ENCODE measurements at places on chromosomes 11 and 22.

DNA sequence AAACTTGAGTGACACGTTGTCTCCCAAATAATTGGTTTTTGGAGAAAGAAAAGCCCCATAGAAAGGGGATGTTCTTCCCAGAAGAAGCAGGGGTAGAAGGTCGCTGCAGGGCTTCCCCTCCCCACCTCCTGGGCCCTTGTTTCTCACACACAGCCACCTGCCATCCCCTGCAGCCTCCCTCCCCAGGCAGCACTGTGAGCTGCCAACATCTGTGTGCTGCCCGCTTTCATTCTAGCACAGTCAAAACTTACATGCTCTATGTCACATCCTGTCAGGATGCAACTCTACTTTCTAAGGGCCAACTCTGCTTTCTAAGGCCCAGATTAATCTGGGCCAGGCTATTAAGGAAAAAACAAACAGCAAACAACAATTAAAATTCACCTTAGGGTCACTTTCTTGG is 309.4 kb upstream of the ZC3H12C start:
- no peak for DNase-seq

GRCh38 chr22:44024288-44024921 is at the start of gene PARVB:
PARVB (plus strand) TSS chr22:44024302; CDS start chr22:44024340, 38 bp downstream.
- DNase-seq, result no peak

DNA sequence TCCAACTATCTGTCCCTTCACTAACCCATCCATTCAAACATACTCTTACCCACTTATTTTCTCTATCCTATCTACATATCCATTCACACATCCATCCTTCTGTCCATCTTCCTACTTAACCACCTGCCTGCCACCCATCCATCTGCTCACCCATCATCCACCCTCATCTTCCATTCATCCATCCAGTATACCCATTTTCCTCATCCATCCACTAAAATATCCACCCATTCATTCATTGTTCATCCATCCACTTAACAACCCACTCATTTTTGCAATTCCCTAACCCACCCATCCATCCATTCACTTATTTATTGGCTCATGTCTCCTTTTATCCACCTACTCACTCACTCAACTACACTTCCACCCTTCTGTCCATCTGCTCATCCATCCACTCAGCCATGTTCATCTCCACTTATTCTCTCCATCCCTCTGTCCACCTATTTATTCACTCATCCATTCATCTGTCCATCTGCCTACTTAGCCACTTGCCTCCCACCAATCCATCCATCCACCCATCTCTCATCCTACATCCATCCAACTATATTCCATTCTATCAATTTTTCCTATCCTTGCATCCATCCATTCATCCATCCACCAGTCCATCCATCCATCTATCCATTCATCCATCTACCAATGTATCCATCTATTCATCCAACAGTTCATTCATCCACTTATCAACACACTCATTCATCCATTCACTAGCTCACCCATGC is 10.6 kb downstream of the LHFPL7 start:
- DNase-seq, result no peak

GRCh38 chr22:22953791-22954190 is 66.2 kb downstream of the IGLL5 start:
- no peak for DNase-seq

DNA sequence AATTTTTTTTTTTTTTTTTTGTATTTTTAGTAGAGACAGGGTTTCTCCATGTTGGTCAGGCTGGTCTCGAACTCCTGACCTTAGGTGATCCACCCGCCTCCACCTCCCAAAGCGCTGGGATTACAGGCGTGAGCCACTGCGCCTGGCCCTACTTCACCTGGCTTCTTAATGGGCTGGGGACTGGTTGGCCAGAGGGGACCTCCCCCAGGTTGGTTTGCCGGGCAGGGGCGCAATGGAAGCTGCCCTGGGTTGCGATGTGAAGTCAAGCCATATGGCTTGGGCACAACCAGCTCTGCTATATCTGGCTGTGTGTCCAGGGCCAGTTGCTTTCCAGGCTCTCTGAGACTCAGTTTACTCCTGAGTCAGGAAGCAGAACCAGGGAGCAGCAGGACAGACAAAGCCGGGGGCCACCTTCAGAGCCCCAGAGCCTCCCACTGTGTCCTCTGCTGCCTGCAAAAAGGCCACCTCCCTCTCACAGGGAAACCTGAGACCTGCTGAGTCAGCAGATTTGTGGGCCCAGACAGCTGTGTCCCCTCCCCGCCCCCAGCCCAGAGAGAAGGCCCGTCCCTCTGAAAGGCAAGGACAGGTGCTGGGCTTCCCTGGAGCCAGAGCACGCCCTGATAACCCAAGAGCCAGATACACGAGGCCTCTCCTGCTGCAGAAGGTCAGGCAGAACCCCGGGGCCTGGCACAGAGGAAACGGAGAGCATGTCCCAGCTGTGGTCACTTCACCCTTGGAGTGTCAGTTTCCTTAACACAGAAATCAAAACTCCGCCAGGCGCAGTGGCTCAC is 29.2 kb upstream of the DAGLA start:
- DNase-seq, result no peak

- no peak for DNase-seq
These were observed 4.2 kb downstream of the GRAMD1B start for GRCh38 chr11:123434262-123434661.

DNA sequence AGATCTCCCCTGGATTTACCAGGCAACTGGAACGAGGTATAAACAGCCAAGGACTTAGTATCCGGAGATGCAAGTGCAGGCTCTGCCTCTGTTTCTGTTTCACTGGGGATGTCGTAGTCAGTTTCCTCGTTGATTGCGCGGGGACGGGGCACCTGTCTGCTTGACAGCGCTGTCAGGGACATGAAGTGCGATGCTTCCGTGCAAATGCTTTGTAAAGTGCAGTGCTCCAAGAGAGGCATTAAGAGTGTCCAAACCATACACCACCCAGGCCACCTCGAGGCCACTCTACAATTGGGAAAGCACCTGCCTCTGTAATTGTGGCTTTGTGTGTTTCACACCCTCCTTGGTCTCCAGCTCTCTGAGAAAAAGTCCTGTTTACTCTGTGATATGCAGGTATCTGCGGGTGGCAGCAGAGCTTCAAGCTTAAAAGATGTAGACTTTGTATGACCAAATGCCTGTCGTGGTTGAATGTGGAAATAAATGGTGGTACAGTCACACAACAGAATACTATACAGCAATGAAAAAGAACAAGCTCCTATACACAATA is 18.6 kb upstream of the CD5 start:
- no peak for DNase-seq

- no peak for DNase-seq
These were observed 47.6 kb upstream of the EED start for GRCh38 chr11:86196913-86197312.

- DNase-seq, result no peak
These were observed 93.9 kb downstream of the BUD13 start for GRCh38 chr11:116678887-116679286.

DNA sequence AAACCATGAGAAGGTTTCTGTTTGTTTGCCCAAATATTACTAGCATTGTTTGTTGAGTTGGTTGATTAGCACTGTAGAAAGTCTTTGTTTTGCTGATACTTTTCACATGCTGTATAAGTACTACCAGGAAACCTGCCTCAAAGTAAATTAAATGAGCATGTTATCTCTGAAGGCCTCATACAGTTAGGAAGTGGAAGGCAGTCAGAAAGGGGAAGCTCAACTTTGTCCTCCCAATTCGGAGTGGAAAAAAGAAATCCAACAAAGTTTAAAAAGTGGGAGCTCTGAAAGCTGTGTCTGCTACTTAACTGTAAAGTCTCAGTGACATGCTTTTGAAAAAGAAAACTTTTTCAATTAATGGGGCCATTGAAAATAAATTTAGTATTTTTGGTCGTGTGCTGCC is 188.3 kb upstream of the BLID start:
- DNase-seq, result no peak

DNA sequence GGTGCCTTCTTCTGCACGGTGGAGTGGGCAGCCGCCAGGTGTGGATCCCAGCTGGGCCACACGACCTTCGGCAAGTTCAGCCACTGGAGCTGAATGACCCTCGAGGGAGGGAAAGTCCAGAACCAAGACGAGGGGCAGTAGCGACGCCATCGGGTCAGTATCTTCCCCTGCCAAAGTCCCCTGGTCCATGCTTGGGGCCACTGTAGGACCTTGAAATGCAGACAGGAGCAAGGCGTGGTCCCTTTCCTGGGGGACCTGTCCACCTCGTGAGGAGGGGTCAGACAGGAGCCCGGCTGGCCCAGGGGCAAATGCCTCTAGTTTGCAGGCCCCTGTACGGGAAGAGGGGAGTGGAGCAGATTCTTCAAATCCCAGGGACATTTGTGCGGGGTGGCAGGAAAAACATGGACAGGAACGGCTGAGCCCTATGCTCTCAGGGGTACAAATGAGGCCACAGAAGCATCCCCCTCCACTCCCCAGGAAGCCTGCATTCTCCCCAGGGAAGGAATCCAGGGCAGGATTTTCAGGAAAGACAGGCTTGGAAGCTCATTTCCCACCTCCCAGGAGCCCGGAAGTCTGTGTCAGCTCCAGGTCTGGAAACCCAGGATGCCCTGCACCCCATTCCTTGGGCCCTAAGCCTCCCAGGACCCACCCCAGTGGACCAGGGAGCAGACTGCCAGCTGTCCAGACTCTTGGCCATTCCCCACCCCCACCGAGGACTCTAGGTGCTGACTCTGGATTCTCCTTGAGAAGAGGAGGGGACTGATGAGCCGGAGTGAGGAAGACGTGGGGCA is 6.6 kb downstream of the SHANK2 start:
- no peak for DNase-seq

DNA sequence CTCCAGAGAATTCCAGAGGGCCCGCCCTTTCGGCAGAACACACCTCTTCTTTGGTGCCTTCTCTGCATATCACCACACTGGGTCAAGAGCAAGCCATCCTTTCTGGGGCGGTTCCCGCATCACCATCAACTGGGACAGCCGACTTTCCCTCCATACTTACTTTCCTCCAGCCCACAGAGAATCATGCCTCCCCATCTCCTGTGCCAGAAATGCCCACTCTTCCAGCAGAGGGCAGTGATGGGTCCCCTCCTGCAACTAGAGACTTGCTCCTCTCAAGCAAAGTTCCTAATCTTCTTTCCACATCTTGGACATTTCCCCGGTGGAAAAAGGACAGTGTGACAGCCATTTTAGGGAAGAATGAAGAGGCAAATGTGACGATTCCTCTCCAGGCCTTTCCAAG is 157.7 kb downstream of the C11orf91 start:
- no peak for DNase-seq

- no peak for DNase-seq
These were observed 99.4 kb downstream of the PDE2A start for GRCh38 chr11:72574548-72575460.

DNA sequence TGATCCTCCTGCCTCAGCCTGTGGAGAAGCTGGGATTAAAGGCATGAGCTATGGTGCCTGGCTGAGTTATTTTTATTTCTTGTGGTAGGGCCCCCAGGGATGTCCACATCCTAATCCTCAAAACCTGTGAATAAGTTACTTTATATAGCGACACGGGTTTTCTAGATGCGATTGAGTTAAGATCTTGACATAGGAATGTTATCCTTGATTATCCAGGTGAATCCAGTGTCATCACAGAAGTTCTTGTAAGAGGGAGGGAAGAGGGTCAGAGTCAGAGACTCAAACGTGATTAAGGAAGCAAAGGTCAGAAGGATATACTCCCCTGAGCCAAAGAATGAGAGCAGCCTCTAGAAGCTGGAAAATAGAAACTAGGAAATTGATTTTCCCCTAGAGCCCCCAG is 117.8 kb downstream of the INSC start:
- no peak for DNase-seq

GRCh38 chr22:30336752-30337460 is 10.2 kb upstream of the TBC1D10A start:
- DNase-seq, result no peak

- no peak for DNase-seq
These were observed 49.7 kb downstream of the LINC01488 start for GRCh38 chr11:69531071-69531716.

GRCh38 chr11:57294225-57295131 is 30.3 kb downstream of the TNKS1BP1 start:
- no peak for DNase-seq

GRCh38 chr11:106461839-106462545 is 384.5 kb downstream of the AASDHPPT start:
- DNase-seq, result no peak

DNA sequence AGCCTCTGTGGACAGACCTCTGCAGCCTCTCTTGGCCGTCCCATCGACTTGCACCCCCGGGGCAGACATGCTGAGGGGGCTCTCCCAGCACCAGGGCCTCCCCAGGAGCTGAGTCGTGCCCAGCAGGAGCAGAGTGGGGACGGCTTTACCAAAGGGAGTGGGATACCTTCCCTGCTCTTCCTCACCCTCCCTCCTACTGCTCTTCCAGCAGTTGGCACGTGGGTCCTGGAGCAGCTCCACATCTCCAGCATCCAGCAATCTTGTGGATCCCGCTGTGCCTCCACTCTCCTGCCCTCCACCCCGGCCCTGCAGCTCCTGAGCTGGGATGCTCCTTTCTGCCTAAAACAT is 854.0 kb downstream of the BRD1 start:
- no peak for DNase-seq

DNA sequence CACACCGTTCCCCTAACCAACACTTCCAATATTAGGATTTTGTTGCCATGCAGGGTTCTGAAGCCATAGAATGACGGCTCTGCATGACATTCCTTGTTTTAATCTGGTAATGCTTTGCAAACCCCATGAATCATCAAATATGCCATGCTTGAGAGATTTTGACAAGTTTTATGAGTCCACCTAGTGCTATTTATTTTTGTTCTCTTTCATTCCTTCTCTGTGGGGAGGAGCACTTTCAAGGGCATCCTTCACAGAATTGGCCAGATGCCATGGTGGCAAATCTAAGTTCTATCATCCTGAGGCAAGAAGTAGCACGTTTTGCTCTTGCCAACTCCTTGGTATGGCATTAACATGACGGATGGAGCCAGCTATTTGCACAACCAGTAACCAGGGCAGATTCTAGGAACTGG is 268.4 kb downstream of the FAM76B start:
- no peak for DNase-seq

DNA sequence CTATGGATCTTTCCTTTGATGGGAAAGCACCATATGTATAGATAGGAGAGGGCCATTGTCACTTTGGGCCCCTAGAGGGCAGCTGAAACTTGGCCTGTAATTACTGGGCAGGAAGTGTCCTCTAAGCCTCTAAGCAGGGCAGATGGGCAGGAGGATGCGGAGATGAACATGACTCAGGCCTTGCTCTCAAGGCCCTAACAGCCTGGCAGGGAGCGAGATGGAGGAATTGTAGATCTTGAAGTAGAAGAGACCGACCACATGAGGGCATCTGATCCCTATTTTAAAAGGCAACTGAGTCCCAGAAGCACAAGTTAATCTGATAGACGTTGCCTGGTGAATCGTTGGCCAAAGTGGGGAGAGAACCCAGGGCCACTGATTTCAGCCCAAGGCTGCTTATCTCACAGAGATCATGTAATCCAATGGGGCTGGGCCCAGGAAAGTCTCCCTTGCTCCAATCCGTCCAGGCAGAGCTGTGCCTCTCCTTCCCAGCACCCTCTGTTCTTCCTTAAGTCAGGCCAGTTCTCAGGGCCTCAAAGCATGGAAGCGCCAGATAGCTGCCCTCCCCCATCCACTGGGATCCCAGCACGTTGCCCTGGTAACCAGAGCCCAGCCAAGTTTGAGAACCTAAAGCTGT is 2.5 kb upstream of the SEPTIN3 start:
- no peak for DNase-seq

GRCh38 chr22:24954114-24954463 is 1.6 kb downstream of the KIAA1671 start:
- DNase-seq, result no peak

All from stimulated activated CD4-positive, alpha-beta T cell treated with anti-CD3 and anti-CD28 coated beads, Interleukin-12 subunit alpha, Interleukin-12 subunit beta, amount 100 ng/mL, for 24 hours (primary cell).